Renal cortex interstitium (tissue), 15 donors: ENCODE measurements at places on chromosomes 2 and 18.

DNA sequence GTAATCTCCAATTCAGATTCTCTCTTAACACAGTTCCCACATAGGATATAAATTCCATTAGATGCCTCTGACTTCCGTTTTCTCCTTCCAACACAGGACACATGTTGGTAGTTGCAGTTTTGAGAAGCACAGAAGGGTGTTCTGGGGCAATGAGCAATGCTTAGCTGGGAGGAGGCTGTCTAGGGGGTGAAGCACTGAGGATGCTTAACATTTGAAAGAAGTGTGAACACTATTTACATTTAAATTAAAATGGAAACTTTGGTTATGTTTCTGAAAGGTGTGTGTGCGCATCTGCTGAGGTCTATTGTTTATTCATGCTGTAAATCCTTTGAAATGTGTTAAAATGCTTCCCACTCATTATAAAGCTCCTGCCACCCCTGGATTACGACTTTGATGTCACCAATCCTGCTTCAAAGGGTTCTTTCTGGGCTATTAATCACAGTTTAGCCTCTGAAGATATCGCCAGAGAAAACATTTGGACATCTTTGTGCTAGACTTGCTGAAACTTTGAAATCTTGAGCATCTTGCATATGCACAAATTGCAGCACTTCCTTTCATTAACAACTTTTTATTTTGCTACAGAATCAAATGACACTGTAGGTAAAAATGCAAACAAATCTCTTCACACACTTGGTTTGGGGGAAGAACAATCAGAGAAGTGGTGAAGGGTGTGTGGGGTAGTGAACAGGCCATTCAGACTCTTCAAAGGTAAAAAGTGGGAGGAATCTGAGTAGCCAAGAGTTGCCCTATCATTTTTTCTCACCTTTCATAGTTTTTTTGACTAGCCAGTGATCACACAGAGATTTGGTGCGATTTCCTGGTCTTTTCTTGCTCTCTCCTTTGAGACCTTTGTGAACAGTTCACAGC, 258.4 kb downstream of the MYO3B start:
- no peak for DNase-seq

- no peak for DNase-seq
Observed at GRCh38 chr2:241811201-241811951, 2.4 kb downstream of the NEU4 start.

GRCh38 chr18:57784801-57785114, 18.4 kb downstream of the ATP8B1 start:
- no peak for DNase-seq

- DNase-seq: no peak
Observed at GRCh38 chr2:16478434-16479210, 187.0 kb downstream of the CYRIA start.

GRCh38 chr18:31356025-31356424, 20.6 kb upstream of the DSG4 start:
- DNase-seq: no peak

- no peak for DNase-seq
Observed at GRCh38 chr2:159419403-159419802, 132.9 kb upstream of the WDSUB1 start.

GRCh38 chr18:677951-678381, 20.5 kb downstream of the TYMS start:
- DNase-seq: no peak

DNA sequence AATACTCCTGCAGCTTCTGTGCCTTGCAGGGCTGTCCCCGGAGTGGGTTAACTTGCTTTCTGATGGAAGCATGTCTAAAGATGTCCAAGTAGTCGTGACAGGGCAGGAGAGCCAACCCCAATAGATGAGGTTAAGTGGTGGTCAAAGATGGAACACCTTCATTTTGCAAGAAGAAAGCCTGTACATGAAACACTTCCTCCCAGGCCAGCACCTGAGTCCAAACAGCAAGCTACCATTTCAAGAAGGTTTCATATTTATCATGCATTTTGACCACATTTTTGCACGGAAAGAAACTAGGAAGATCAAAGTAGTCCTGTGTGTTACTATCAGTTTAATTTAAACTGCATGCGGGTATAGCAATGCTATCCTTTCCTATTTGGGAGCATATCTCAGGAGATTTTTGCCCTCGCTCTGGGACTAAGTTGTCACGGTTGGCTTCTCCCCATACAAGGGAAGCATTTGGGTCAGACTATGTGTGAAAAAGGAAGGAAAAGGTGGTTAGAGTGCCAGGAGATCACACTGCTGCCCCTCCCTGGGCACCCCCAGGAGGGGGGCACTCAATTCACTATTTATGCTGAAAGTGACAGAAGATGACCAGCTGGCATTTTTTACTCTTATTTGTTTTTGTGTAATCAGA, 187.6 kb downstream of the ZNF521 start:
- DNase-seq: no peak

DNA sequence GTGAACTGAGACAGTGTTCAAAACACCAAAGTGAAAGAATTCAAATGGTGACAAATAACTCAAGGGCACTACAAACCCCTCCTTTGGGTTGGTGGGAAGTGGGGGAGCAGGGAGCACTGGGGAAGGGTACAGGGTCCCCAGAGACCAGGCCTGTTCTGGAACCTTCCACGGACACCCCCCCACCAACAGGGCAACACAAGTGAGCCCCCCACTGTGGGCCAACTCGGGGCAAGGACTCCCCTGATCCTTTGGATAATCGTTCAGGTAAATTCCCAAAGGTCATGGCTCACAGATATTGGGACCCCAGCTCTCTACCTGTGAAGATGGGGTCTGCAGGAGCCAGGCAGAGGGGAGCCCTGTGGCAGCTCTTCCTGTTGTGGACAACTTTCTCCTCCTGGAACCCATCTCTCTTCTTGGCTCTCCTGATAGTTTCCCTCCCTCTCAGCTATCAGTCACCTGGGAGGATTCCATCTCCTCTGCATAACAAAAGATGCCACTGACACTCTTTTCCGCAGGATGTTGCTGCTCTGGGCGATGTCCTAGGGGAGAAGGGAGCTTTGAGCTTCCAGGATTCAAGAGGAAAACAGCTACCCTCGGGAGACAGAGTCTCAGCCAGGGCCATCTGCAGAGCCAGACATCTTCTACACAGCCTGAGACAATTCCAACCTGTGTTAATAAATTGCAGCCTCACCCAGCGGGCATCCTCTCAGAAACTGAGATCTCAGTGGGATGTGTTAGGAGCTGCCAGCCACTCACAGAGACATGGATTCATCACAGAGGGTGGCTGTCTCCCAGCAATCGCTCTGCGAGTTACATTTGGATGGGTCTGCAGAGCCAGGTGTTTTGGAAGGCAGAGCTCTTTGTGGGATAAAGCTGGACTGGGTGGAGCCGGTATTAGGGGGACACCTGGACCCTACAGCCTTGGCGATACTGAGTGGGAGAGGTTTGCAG, 35.4 kb downstream of the MBP start:
- no peak for DNase-seq
